ENCODE measurements at places on chromosomes 7 and 10.

DNA sequence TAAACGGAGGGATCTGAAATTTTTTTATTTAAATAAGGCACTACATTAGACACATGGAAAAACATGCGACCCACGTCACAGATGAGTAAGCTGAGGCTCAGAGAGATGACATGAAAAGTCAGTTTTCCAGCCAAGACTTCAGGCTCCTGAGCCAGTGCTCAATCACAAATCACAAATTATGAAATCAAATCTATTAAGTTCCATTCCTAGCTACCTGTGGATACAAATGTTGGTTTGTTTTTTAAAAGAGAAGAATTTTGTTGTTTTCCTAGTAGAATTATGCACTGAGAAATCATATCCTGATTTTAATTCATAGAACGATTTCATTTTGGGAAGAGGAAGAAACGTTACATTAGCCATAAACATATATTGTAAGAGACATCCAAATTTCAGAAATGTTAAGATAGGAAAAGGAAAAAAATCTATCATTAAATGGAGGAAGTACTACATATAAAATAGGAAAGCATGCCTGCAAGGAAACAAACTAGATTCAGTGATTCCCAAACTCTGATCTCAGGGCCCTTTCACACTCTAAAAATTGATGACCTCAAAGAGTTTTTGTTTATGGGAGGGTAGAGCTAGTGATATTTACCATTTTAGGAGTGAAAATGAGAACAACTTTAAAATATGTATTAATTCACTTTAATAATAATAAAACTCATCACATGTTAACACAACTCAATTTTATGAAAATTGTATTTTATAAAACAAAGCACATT lies 340.4 kb downstream of the PARD3 start:
- no peak for DNase-seq

- no peak for DNase-seq
These were observed 232.0 kb downstream of the SH2D4B start for GRCh38 chr10:80769700-80770160.

DNA sequence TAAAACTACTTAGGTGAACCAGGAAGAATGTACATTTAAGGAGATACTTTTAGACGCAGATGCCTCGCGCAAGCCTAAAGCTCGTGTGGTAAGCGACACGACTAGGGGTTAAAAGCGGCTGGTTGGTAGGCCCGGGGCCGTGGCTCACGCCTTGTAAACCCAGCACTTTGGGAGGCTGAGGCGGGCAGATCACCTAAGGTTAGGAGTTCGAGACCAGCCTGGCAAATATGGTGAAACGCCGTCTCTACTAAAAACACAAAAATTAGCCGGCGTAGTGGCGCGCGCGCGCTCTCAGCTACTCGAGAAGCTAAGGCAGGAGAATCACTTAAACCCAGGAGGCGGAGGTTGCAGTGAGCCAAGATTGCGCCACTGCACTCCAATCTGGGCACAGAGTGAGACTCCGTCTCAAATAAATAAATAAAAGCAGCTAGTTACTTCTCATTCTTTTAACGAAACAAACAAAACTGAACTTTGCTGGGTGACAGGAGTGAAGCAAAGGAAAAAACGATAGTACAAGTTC lies 879 bp downstream of the NUDT5 start:
- no peak for DNase-seq

DNA sequence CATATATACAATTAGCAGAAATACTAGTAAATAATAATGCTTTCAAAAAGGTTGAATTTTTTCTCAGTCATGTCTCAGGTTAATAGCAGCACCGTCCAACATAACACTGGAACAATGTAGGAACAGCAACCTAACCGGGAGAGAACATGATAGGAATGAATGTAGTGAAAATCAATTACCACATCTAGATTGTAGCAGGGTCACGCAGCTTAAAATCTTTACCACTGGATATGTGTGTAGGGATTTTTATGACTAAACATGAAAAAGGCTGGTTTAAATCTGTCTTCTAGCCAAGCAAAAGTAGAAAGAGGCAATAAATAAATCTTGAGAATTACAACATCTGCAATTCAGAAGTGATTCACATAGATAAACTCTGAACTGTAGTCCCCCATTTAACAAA lies 326.0 kb downstream of the DGKB start:
- no peak for DNase-seq

GRCh38 chr7:93921186-93921585 lies 349 bp upstream of the GNG11 start:
- DNase-seq: no peak

DNA sequence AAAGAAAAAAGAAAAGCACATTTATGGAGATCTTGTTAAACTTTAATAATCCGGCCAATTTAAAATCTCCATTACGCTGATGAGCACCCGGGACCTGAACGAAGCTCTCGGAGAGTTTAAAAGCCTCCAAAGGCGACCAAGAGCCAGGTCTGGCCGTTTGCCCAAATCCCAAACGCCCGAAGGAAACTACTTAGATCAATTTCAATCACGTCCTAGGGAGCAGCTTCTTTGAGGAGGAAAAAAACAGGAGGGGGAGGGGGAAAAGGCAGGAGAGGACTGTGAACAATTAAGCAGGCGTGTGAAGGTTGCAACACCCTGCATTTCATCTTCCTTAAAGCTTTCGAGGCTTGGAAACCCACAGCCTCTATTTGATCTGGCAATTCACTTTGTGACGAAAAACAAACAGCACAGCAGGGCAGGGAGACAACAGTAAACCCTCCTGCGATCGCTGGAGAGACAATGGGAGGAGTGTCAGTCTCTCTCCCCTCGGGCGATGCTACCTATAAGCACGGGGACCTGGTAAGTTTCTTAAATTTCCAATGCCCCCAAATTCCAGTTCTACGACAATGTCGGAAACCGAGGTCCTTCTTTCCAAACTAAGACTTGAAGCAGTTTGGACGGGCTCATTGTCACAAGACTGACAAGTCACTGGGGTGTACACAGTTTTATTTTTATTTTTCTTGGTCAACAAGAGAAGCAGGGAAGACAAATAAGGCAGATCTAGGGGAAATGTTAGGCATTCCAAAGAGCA lies 1.2 kb downstream of the KLF6 start:
- no peak for DNase-seq

GRCh38 chr7:155999631-156000489 lies 187.6 kb upstream of the SHH start:
- DNase-seq: no peak

- no peak for DNase-seq
These were observed 866.5 kb upstream of the GHITM start for GRCh38 chr10:83272666-83273434.

- DNase-seq: no peak
These were observed 146.0 kb downstream of the PLXNA4 start for GRCh38 chr7:132430041-132430855.

- no peak for DNase-seq
These were observed 12.1 kb downstream of the ODAD2 start for GRCh38 chr10:27986821-27987220.

GRCh38 chr7:36896418-36896817 lies 172.1 kb upstream of the AOAH start:
- DNase-seq: no peak

DNA sequence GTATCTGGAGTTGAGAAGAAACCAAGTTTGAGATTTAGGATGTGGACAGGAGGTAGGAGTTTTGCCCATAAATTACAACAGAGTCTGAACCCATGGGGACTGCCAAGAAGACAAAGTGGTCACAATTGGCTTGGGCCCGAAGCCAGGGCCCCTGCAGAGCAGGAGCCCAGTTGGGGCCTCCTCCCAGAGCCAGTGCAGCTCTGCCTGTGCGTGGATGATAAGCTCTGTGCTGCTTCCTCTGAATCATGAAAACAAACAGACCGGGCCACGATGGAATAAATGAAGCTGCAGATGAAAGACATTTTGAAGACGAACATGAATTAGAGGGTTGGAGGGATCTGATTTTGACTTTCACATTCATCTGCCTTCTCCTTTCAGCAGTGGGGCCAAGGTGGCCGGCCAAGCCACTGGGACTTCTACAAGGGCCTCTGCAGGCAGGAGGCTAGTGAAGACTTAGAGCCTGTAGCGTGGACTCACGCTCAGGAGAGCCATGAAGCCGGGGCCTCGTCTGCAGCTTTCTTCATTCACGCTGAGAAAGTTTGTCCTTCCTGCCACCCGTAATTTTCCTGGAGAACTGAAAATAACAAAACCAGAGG lies 156.8 kb upstream of the LYZL1 start:
- DNase-seq: no peak

GRCh38 chr10:98309366-98310355 lies 41.7 kb upstream of the LOXL4 start:
- DNase-seq: peak; percentile 8

DNA sequence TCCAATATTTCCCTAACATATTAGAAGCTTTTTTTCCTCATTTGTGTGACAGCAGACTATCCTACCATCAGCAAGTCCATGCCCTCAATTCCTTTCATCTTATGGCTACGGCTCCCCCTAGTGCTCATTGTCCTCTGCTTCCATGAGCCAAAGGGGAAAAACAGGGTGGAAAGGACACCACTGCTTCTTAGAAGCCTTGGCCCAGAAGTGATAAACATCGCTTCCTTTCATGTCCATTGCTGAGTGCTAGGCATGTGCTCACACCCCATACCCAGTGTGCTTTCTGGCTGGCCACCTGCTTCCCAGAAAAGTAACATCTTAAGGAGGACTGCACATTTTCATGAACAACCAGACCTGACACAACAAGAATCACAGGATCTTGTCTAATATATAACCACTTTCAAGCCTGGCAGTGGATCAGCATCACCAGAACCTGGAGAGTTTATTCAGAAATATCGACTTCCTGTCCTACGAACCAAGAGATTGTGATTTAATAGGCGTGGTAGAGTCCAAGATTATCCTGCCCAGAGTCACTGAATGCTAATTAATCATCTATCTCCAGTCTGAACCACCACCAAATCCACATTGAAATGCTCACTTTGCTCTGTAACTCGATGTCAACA lies 650.5 kb upstream of the SORCS1 start:
- no peak for DNase-seq

GRCh38 chr10:47256751-47257336 lies 43.2 kb upstream of the GDF10 start:
- DNase-seq: no peak

DNA sequence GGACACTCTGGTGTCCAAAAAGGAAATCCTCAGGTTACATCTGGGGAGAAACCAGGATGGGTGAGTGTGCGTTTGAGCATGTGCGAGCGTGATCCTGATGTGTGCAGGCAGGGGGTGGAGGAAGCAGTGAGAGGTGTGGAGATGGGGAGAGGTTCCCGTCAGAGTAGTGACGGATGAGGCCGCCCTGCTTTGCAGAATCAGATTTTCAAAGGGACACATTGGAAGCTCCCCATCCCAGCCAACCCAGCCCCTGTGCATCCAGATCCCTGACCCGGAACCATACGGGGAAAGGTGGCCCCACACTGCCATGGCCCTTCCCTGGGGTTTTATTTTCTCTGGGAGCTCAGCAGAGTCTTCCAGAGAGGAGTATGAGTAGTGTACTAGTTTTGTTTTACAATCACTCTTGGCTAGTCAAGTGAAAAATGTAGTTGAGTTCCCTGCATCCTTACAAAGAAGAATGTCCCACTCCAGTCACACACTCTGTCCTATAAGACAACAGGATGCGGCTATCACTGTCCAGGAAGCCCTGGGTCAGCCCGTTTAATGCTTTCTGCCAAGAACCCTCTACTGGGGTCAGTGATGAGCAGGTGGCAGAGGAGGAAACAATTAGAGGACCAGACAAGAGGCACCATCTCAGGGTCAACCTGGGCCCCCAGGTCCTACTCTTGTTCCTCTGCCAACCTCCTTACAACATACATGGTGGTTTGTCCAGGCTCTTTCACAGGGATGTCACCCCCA lies 46.8 kb upstream of the PDLIM1 start:
- no peak for DNase-seq

DNA sequence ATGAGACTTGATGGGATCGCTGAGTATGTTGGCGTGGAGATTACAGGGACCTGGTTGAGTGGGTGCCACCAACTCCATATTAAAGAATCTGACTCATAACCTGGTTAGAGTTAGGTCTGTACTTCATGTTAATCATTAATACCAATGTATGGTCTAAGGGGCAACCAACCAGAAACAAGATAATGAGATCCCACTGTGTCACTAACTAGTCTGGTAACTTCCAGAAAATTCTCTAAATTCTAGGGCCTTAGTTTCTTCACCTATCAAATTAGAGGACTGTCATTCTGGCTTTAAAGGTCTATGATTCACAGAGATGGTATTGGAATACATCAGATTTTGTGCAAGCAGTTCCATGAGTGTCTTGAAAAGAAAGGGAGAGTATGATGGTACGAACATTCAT lies 102.2 kb downstream of the SNX10 start:
- DNase-seq: no peak

DNA sequence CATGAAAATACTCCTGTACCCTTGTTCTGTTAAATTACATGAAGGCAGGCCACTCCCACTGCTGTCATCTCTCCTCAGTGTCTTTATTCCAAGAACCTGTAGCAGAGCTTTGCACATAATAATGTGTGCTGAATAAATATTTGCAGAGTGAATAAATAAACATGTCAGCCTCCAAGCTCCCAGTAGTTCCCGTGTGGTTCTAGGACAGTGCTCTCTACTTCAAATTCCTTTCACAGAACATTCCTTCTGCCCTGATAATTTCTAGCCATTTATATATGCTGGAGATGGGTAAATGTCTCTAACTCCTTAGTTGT lies 20.3 kb upstream of the HYAL4 start:
- no peak for DNase-seq

DNA sequence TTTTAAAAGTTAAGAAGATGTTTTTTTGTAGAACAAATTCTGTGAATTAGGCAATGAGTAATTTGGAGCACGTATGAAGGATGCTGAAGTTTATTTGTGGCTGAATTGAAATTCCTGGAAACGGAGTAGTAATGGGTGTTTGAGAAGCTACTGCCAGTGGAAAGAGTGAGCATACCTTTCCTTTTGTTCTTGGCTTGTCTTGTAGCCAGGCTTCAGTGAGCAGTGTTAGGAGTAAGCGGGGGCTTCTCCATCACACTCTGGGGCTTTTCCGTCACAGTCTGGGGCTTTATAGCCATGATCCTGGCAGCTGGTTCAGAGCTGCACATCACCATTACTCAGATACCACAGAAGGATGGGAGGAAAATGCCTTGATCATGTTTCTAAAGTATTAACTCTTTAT lies 32.3 kb downstream of the GARS1 start:
- no peak for DNase-seq

DNA sequence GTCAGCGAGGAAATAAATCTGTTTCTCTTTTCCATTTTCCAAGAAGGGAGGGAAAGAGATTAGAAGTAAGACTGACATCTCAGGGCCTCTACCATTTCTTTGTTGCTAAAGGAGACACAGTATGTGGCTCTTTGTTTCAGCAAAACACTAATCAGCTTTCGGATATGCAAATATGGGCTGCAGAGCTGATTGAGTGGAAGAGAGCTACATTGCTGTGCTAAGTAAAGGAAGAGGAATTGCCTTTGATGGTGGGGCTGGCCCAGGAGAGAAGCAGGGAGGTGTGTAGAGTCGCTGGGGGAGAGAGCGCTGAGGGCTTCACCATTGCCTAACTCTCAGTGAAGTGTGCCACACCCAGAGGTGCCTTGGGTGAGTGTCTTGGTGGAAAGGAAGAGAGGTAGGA lies 284.8 kb downstream of the SDK1 start:
- no peak for DNase-seq

- DNase-seq: no peak
These were observed 36.5 kb upstream of the PDZD8 start for GRCh38 chr10:117411479-117412399.

- no peak for DNase-seq
These were observed 350.4 kb downstream of the DNAJB6 start for GRCh38 chr7:157687158-157687557.

Measured in stimulated activated CD8-positive, alpha-beta memory T cell treated with anti-CD3 and anti-CD28 coated beads, Interleukin-4, amount 100 ng/mL, for 24 hours (primary cell).